ENCODE measurements at places on chromosomes 2 and 18.

GRCh38 chr2:98252038-98252773 is 94.0 kb upstream of the CNGA3 start:
- no peak for DNase-seq

DNA sequence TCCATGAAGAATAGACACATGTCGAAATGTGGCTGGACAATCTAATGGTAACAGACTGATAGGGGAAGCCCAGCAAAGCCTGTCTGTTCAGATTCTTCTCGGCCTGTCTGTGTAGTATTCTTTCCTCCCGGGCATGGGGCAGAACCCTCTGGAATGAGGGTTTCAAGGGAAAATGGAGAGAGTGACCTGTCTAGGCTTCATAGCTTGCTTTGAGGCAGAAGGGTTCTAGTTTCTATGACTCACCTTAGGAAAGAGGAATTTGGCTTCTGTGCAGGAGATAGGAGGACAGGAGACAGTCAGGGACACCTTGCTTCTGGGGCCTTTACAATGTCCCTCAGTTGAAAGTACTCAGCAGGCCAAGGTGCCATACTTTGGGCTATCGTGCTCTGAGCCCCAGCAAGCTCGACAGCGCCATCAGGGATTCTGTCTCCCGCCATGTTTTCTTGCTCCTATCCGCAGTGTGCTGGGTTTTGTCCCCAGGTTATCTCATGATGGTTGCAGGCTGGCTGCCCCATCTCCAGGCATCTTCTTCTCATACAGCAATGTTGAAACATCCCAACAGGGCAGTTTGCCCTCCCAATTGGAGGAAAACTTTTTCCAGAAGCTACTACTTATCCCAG is 74.7 kb upstream of the TLK1 start:
- no peak for DNase-seq

- DNase-seq, result no peak
Observed at GRCh38 chr2:11075221-11075620, 80.0 kb upstream of the SLC66A3 start.

- no peak for DNase-seq
Observed at GRCh38 chr2:168145426-168146310, 101.7 kb downstream of the STK39 start.

DNA sequence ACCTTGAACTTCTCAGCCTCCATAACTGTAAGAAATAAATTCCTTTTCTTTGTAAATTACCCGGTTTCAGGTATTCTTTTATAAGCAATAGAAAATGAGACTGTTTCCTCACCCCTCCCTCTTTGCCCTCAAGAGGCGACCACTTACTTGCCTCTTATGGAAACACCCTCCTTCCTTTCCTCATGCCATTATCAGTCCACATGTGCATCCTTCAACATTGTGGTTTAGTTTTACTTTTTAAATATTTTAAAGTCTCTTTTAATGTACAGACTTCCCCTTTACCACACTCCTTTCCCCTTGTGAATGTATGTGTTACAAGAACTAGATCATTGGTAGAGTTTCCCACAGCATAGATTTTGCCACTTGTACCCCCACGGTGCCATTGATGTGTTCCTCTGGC is 202.4 kb upstream of the SIX2 start:
- DNase-seq, result no peak

- peak; percentile 15 for DNase-seq
Observed at GRCh38 chr18:32289483-32290075, 99.7 kb downstream of the MEP1B start.

DNA sequence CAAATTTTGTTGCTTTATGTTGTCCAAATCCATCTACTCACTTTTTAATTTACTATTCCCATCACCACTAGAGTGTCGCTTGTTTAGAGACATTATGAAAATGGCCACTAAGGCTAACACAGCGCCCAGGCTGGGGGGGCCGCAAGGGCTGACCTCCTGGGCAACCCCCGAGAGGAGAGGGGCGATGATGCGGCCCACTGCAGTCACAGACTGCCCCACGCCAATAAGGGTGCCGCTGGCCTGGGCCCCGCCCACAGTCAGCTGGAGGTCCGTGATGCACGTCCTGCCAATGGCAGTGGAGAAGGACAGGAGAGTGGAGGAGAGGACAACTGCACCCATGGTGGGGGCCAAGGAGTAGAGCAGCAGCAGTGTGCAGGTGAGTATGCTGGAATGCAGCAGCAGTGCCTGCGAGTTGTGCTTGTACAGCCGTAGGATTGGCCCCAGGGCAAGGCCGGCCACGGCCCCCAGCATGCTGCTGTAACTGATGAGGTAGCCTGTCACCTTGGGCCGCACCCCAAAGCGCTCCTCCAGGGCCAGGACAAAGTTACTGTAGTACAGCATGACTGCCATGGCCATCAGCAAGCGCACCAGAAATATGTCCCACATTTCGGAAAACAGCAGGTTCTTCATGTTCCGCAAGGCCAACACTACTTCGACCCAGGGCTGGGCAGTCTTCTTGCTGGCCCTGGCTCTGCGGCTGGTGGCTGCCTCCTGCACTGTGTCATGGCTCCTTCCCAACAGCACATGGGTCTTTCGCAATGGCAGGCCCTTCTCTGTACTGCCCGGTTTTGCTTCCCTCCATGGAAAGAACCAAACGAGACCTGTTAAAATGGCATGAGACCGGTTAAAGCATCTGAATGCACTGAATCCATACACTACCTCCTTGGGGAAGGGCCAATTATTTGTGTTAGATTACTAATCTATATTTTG is 43.2 kb upstream of the TMEM182 start:
- DNase-seq, result no peak

DNA sequence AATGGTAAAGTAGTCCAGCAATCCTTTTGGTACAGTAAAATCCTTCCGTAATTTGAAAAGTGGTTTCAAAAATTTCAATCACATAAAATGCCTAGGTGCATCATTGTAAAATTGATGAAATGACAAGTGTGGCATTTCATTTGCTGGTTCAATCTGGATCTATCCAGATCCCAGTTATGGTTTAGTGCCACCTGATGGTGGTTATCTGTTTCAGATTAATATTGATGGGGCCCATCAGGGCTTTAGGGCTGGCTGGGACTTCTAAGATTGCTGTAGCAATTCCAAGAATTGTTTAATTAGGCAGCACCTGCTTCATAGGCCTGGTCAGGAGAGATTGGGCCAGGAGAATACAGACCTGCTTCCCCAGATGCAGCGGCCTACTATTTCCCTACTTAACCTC is 55.5 kb upstream of the PIK3C3 start:
- DNase-seq, result no peak

DNA sequence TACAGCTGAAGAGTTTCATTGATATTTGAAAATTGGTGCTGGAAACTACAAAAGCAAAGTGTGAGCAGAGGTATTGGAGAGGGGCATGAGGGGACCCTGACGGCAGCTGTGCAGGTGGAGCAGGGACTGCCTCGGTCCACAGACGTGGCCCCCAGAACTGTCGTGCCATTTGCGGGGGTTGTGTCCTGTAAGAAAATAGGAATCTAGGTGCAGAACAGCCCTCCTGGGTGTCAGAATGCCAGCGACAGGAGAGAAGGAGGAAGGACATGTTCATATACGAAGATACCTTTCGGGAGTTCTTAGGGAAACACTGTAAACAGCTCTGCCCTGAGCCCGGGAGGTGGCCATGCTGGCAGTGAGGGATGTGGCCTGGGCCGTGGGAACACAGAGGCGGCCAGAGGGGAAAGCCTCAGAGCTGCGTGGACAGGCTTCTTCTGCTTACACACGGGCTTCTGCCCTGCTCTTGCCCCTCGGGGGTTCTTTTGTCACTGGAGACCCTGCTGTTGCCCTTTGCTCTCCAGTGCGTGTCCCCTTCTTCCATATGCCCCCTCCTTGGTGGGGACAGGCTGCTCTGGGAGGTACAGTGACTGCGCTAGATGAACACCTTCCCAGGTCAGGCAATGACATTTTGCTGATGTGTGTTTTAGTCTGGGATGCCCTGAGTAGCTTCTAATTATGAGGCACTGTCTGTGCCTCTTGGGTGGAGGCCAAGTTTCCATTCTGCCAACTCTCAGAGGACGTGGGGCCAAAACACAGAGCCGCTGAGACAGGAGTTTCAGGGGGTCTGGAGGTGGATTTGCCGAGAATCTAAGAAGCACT is 81.9 kb upstream of the TXNDC2 start:
- DNase-seq, result no peak

DNA sequence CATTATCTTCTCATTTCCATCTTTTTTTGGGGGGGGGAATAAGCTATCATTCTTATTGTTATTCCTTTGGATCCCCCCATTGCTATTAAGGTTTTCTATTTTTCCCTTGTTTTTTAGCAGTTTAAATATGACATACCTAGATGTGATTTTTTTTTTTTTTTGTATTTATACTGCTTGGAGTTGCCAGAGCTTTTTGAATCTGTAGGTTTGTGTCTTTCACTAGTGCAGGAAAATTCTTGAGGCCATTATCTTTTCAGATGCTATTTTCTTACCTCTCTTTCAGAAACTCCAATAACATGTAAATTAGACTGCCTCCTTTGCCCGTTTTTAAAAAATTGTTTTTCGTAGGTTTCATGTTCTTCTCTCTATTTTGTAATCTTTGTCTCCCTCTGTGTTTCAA is 88.6 kb downstream of the WDR7 start:
- no peak for DNase-seq

DNA sequence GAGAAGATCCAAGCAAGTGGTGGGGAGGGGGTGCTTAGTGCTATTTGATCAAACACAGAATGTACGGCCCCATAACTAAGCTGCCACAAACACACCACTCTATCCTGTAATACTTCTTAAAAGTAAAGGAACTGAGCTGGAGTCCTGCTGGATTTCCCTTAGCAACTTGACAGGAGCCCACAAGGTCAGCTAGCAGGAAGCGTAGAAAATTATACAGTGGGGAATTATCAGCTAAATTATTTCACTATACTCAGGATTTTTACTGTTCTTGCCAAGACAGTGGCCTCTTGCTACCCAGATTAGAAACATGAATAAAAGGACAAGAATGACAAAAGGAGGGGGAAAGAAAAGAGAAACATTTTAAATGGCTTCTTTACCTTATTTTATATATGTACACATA is 217.1 kb downstream of the ZNF521 start:
- no peak for DNase-seq

GRCh38 chr2:194103941-194104659 is 1552.9 kb upstream of the SLC39A10 start:
- no peak for DNase-seq

Data from stimulated activated CD4-positive, alpha-beta T cell treated with anti-CD3 and anti-CD28 coated beads, Interleukin-1b, Interleukin-23, amount 100 ng/mL, for 48 hours (primary cell).